ENCODE measurements at places on chromosomes 7 and 10.

DNA sequence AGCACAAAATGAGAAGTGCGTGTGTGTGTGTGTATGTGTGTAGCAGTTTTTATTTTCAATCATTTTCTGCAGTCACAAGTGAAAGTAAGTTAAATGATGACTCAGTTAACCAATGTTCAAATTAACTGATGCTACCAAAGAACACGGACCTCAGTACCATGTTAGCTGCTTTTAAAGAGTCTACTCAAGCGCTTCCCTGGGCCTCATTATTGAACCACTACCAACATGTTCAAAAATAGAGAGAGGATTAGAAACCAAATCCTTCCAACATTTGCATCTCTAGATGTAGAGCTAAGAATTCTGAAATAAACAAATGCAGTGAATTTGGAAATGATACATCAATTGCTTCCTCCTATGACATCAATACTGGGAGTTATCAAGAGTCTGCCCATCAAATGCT is at the start of gene TAS2R39:
Gene TAS2R39, plus strand, starts transcription at position 396 of the 400 bp plus-strand sequence. Its CDS starts 0 bp downstream, at position 396.
- DNase-seq: no peak

- DNase-seq: no peak
These were observed 142.7 kb downstream of the ICA1 start for GRCh38 chr7:8119262-8119661.

- no peak for DNase-seq
These were observed 36.7 kb downstream of the WAC start for GRCh38 chr10:28569506-28570159.

GRCh38 chr7:151209588-151209987 is 700 bp downstream of the H2BK1 start:
- no peak for DNase-seq

GRCh38 chr7:155322530-155322929 is 24.9 kb downstream of the INSIG1 start:
- no peak for DNase-seq

- no peak for DNase-seq
These were observed 44.8 kb upstream of the ORC5 start for GRCh38 chr7:104252409-104253134.

DNA sequence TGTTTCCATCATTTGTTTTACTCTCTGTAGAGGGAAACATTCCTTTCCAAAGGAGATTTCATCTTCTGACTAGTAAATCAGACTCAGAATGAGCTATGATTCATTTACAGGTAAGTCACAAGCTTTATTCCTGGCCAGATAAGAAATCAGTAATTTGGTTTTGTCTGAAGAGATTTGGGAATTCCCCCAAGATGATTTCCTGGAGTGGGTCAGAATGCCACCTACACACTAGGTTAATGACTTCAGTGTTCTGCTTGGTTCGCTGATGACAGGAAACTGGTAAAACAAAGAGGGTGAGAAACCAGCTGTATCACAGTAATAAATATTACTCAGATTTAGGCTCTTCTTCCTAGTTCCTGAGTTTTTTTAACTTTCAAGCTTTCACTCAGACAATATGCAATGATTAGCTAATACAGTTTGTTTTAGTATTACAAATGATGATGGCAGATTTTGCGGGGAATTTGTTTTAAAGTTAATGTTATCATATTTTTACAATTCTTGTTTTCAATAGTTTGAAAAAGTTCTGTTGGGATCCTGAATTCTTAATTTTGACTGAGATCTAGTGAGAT is 8.3 kb upstream of the ASZ1 start:
- no peak for DNase-seq

GRCh38 chr7:90654718-90655427 is 58.8 kb downstream of the CDK14 start:
- no peak for DNase-seq

DNA sequence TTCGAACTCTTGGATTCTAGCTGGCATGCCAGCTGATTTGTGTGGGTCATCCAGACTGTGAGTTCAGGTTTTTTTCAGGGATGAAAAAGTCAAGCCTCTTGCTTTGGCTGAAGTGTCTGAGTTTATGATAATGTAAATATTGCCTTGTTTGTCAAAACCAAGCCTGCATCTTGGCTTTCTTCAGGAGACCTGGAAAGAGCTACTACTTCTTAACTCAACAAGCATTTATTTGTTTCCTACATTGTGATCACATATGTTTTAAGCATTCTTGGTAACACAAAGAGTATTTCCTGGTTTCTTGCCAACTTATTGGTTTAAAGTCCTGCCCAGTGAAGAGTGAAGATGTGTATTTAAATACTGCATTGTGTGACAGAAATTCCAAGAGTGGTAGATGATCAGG is 407.1 kb downstream of the LRMDA start:
- DNase-seq: no peak
